ENCODE measurements at places on chromosomes 7 and 10. TPM values are rescaled to one million over a fixed set of nuclear protein-coding genes. Genes with fewer than 3 reads are reported as not detected.

NPFFR1 gene
- 0.08 TPM for total RNA-seq

CLDN4 gene
- 18.6 TPM for total RNA-seq

MAPK8 gene
- 73.6 TPM for total RNA-seq

WNT2 gene
- not detected for total RNA-seq

ANXA8L1 gene
- total RNA-seq, result not detected

TMEM229A gene
- 0.80 TPM for total RNA-seq

ZNF777 gene
- total RNA-seq, result 5.2 TPM

BHLHA15 gene
- total RNA-seq, result 8.3 TPM

ITIH2 gene
- total RNA-seq, result not detected

GJD4 gene
- not detected for total RNA-seq

UPF2 gene
- total RNA-seq, result 29.0 TPM

ADIRF gene
- not detected for total RNA-seq

CHN2 gene
- 7.5 TPM for total RNA-seq

Data from GM23338 (cell line).